ENCODE measurements at places on chromosomes 16 and 17.

DNA sequence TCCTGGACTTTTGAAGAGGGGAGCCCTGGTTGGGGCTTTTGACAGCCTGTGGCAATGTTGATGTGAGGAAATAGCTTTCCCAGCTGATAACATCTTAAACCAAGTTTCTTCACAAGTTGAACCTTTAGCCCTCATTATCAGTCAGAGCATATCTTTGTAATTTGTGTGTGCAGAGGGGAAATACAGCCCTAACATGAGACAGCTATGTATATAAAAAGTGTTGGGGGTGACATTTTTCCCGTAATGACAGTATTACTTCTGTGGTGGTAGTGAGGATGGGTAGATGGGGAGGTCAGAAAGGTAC lies 221.1 kb downstream of the FTO start:
- no peak for DNase-seq

- no peak for DNase-seq
These were observed 60.8 kb downstream of the PARN start for GRCh38 chr16:14569213-14569612.

GRCh38 chr16:88639231-88640038 lies 1.1 kb downstream of the IL17C start:
- peak; percentile 39 for DNase-seq

DNA sequence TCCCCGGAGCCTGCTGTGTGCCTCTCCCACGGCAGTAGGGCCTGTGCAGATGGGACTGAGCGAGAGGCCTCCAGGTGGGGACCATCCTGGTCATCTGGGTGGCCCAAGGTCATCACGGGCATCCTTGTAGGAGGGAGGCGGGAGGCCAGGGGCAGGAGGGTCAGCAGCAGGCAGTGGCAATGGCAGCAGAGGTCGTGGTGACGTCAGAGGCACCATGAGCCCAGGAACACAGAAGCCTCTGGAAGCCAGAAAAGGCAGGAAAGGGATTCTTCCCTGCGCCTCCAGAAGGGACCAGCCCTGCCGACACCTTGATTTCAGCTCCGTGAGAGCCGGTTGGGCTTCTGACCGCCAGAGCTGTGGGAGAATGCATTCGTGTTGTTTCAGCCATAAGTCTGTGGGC lies 190.3 kb downstream of the BANP start:
- no peak for DNase-seq

DNA sequence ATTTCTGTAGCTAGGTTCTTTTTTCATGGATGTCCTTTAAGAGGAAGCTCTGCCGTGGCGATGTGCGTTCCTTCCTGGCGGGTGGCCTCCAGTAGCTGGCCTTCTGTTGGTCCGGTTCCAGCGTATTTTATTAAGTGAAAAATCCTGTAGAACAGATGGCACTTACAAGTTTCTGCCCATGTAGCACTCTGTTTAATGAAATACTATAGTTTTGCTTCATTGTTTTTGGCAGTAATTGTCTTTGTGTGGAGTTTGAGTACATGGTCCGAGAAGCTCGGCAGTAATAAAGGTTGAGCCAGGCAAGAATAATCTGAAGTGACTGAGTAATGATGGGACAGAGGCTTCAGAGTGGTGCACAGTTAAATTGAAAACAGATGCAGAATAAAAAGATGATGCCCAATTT lies 20.4 kb downstream of the USP10 start:
- DNase-seq, result peak; percentile 65

DNA sequence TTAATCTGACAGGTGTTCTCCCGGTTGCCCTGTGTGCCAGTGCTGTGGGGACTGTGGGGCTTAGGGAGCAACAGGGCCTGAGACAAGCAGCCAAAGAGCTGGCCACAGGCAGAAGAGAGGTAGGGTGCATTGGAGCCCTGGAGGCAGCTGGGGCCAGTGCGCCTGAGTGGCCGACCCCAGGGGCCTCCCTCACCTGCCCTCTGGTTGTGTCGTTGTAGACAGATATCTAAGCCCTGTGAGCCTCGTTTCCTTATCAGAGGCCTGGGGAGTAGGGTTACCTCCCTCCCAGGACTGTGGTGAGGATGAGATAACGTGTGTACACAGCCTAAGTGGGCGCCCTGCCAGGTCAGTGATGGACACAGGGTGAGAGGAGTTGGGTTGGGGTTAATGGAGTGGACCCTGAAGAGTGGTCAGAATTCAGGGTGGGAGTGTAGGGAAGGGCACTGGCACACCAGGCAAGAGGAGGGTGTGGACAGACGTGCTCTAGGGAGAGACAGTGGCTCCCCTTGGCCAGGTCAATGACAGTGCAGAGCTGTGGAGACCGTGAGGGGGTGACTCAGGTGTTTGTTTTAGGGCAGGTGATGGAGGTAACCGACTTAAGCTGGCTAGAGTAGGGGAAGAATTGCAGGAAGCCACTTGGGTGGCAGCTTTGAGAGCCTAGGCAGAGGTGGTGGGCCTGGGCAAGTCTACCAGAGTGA lies 3.4 kb downstream of the NARF start:
- no peak for DNase-seq

GRCh38 chr16:75733305-75734211 lies 7.3 kb upstream of the CPHXL start:
- DNase-seq, result peak; percentile 82
